Right atrium auricular region (tissue), 2 donors: ENCODE measurements at places on chromosomes 5 and 9. TPM values are rescaled to one million over a fixed set of nuclear protein-coding genes. Genes with fewer than 3 reads are reported as not detected.

GRCh38 chr5:55582256-55582655 lies 47.5 kb upstream of the PLPP1 start:
- no peaks in the 10 kb centered on the region for H3K36me3 ChIP-seq
- no peak overlapping the region for H3K4me3 ChIP-seq
- H3K4me1 ChIP-seq = peaks cover 54% of the 10 kb centered on the region
- H3K27me3 ChIP-seq = no peaks in the 10 kb centered on the region
- no peak overlapping the region for H3K27ac ChIP-seq
- no peak for DNase-seq

GRCh38 chr5:172235132-172235780 lies 41.3 kb downstream of the EFCAB9 start:
- no peak for DNase-seq
- peaks cover 23% of the 10 kb centered on the region for H3K36me3 ChIP-seq
- H3K4me3 ChIP-seq = no peak overlapping the region
- no peak overlapping the region for H3K27ac ChIP-seq
- no peaks in the 10 kb centered on the region for H3K4me1 ChIP-seq
- H3K27me3 ChIP-seq = no peaks in the 10 kb centered on the region

DNA sequence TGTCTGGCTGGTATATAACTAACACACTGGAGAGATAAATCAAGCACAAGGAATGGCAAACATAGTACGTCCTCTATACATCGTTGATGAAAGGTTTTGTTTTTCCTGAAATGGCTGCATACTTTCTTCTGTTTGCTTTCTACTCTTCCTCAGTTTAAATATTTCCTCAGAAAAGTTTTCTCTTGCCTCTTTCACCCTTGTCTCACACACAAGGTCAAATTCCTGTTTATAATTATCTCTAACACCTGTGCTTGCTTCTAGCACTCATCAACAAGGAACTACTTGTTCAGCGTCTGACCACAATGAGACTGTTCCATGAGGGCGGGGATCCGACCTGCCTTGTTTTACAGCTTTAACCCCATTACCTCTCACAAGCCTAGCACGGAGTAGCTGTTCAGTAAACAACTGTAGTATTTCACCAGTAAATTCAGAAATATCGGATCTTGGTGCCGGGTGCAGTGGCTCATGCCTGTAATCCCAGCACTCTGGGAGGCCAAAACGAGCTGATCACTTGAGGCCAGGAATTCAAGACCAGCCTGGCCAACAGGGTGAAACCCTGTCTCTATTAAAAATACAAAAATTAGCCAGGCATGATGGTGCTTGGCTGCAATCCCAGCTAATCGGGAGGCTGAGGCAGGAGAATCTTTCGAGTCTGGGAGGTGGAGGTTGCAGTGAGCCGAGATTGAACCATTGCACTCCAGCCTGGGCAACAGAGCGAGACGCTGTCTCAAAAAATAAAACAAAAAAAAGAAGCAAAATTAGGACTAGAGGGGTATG lies 37.0 kb downstream of the NR6A1 start:
- no peak for DNase-seq
- no peak overlapping the region for H3K27ac ChIP-seq
- no peak overlapping the region for H3K4me3 ChIP-seq
- H3K27me3 ChIP-seq = no peaks in the 10 kb centered on the region

DNA sequence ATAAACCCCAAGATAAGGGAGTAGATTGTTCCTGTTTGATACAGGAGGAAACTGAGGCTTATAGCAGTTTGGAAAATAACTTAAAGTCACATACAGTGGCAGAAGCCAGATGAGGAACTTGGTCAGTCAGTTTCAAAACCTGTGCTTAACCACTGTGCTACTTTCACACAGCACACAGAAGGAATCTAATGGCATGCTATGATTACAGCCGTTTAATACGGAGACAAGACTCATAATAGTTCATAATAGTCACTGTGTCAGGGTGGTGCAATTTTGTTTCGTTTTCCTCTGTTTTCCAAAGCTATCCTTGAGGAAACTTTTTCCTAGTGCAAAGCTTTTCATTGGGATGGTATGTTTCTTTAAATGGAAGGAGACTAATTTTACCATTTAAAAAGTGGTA lies 112.3 kb downstream of the GCNT1 start:
- no peaks in the 10 kb centered on the region for H3K36me3 ChIP-seq
- H3K4me1 ChIP-seq = peaks cover 5% of the 10 kb centered on the region
- no peaks in the 10 kb centered on the region for H3K27me3 ChIP-seq
- H3K27ac ChIP-seq = no peak overlapping the region
- no peak for DNase-seq

DNA sequence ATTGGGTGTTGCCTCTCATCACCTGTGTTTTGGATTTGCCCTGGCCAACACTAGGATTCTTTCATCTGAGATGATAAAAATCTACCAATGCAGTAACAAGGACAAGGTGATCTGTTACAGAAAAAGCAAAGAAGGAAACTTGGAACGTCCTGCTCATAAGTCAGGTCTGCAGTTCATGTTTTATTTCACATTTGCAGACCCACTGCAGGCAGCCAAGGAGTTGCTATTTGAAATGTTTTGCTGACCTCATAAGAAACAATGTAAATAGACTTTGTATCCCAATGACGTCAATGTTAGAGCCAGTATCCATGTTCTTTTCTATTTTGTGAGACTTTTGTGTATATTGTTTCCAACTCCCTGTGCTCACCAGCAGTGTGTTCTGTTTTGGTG lies 312.9 kb downstream of the DEPDC1B start:
- no peak for DNase-seq
- H3K27ac ChIP-seq = no peak overlapping the region
- H3K4me1 ChIP-seq = no peaks in the 10 kb centered on the region

GRCh38 chr9:36937346-36937745 lies 96.7 kb downstream of the PAX5 start:
- H3K27me3 ChIP-seq = no peaks in the 10 kb centered on the region
- H3K4me3 ChIP-seq = no peak overlapping the region
- H3K4me1 ChIP-seq = no peaks in the 10 kb centered on the region
- no peaks in the 10 kb centered on the region for H3K36me3 ChIP-seq
- no peak for DNase-seq

DNA sequence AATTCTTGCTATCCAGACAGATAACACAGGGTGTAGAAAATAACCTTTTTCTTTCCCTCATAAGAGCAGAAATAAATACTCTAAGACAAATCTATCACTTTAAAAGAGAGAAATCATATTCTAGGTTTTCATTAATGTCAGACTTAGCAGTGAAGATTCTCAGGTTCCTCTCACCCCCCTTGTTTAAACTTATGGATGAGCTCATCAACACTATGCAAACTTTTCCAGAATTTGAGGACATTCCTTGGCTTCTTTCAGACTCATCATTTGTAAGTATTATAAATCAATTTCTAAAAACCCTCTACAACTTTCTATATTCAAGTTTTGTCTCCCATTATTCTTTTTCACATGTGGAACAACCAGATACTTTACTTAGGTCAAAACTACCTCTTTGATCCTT lies 374.9 kb upstream of the TRPC7 start:
- DNase-seq = no peak
- H3K27ac ChIP-seq = no peak overlapping the region
- no peak overlapping the region for H3K4me3 ChIP-seq
- H3K27me3 ChIP-seq = no peaks in the 10 kb centered on the region

- H3K36me3 ChIP-seq = peaks cover 91% of the 10 kb centered on the region
- H3K4me1 ChIP-seq = no peaks in the 10 kb centered on the region
- no peak overlapping the region for H3K27ac ChIP-seq
- no peaks in the 10 kb centered on the region for H3K27me3 ChIP-seq
- H3K4me3 ChIP-seq = no peak overlapping the region
Observed at GRCh38 chr5:150393096-150393645, 19.5 kb downstream of the CD74 start.

GRCh38 chr9:135929656-135930445 lies 22.5 kb upstream of the CAMSAP1 start:
- no peak overlapping the region for H3K4me3 ChIP-seq
- H3K4me1 ChIP-seq = no peaks in the 10 kb centered on the region
- H3K36me3 ChIP-seq = peaks cover 40% of the 10 kb centered on the region
- no peak overlapping the region for H3K27ac ChIP-seq
- no peak for DNase-seq

DNA sequence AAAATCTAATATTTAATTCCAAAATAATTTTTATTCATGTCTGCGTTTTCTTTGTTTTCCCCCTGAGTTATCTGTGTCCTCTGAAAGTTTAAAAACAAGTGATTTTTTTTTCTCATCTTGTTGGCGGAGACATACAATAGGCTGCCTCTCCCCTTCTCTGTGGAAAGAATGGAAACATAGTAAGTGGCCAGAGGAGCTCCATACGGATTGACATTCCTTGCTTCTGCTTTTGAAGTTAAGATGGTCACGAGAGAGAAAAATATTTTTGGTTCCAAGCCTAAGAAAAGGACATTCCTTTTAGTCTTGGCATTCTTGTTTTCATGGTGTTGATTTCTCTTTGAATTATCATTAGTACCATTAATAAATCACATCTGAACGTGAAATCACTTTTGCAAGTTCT lies 28.3 kb downstream of the ZNF462 start:
- no peak for DNase-seq
- no peak overlapping the region for H3K27ac ChIP-seq
- H3K27me3 ChIP-seq = no peaks in the 10 kb centered on the region
- H3K4me1 ChIP-seq = no peaks in the 10 kb centered on the region
- no peak overlapping the region for H3K4me3 ChIP-seq
- H3K36me3 ChIP-seq = no peaks in the 10 kb centered on the region

DNA sequence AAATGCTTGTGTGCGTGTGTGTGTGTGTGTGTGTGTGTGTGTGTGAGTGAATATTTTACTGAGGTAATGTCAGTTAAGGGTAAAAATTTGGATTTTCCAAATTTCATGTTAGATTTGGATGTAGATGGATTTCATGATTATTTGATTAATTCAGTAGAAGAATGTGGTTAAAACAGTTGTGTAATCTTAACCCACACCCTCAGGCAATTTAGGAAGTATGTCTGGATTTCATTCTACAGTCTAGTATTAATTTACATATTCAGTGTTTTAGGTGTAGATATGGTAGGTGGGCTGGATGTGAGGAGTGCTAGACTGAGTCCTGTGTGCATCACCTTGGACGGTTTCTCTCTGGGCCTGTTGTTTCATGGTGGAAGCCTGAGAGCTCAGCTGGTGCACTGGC lies 99.1 kb upstream of the CKMT2 start:
- H3K27ac ChIP-seq = no peak overlapping the region
- H3K4me3 ChIP-seq = no peak overlapping the region
- H3K36me3 ChIP-seq = no peaks in the 10 kb centered on the region
- no peaks in the 10 kb centered on the region for H3K27me3 ChIP-seq
- no peaks in the 10 kb centered on the region for H3K4me1 ChIP-seq

DNA sequence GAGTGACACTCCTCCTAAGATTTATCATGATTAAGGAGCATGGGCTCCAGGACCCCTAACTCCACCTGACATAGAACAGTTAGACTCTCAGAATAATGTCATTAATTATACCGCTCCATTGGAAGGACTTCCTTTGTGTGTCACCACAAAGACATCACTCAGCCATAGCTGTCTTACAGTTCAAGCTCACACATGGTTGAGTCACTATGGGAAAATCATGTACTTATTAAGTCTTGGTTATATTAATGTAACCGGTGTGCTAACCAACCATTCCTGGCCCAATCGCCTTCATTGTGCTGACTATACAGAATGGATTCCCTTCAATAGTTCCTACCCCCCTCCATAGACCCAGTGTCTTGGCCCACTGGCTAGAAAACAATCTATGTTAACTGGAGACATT lies 10.9 kb upstream of the MCCC2 start:
- no peak overlapping the region for H3K4me3 ChIP-seq
- no peaks in the 10 kb centered on the region for H3K4me1 ChIP-seq
- no peaks in the 10 kb centered on the region for H3K27me3 ChIP-seq
- H3K27ac ChIP-seq = no peak overlapping the region

- no peaks in the 10 kb centered on the region for H3K27me3 ChIP-seq
- no peaks in the 10 kb centered on the region for H3K36me3 ChIP-seq
- no peak overlapping the region for H3K4me3 ChIP-seq
- DNase-seq = no peak
- H3K27ac ChIP-seq = no peak overlapping the region
Observed at GRCh38 chr5:154159343-154159742, 31.2 kb upstream of the GALNT10 start.

DNA sequence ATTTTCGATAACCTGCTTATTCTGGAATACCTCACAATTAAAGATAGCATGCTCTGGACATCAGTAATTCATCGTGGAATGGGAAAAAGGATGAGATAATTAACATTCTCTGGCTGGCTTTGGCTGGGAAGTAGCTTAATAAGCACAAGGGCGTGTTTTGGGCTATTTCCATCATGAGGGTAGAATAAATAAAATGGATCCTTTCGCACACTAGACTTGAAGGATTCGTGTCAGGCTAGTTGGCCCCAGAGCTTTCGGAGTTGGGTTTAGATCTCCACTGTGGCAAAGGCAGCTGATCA lies 151.2 kb upstream of the ADRA1B start:
- H3K27me3 ChIP-seq = no peaks in the 10 kb centered on the region
- no peaks in the 10 kb centered on the region for H3K36me3 ChIP-seq
- DNase-seq = no peak
- peak overlapping the region; percentile 12 for H3K27ac ChIP-seq
- H3K4me1 ChIP-seq = no peaks in the 10 kb centered on the region

- no peaks in the 10 kb centered on the region for H3K36me3 ChIP-seq
- no peak overlapping the region for H3K27ac ChIP-seq
- H3K4me1 ChIP-seq = no peaks in the 10 kb centered on the region
- H3K27me3 ChIP-seq = no peaks in the 10 kb centered on the region
Observed at GRCh38 chr9:29456940-29457339, 1883.7 kb upstream of the C9orf72 start.

- no peaks in the 10 kb centered on the region for H3K4me1 ChIP-seq
- H3K4me3 ChIP-seq = no peak overlapping the region
- H3K27me3 ChIP-seq = no peaks in the 10 kb centered on the region
- no peak overlapping the region for H3K27ac ChIP-seq
- DNase-seq = no peak
- no peaks in the 10 kb centered on the region for H3K36me3 ChIP-seq
Observed at GRCh38 chr5:75948438-75948837, 134.7 kb upstream of the SV2C start.

- H3K4me3 ChIP-seq = no peak overlapping the region
- no peak for DNase-seq
- H3K36me3 ChIP-seq = no peaks in the 10 kb centered on the region
- H3K27me3 ChIP-seq = no peaks in the 10 kb centered on the region
- H3K27ac ChIP-seq = no peak overlapping the region
- H3K4me1 ChIP-seq = no peaks in the 10 kb centered on the region
Observed at GRCh38 chr5:8289779-8290178, 420.8 kb downstream of the MTRR start.

- H3K36me3 ChIP-seq = peaks cover 21% of the 10 kb centered on the region
- H3K27ac ChIP-seq = peak overlapping the region; percentile 60
- H3K4me1 ChIP-seq = peaks cover 65% of the 10 kb centered on the region
- H3K4me3 ChIP-seq = peak overlapping the region; percentile 12
Observed at GRCh38 chr9:136052991-136053756, 41.9 kb downstream of the NACC2 start.

GRCh38 chr9:98501819-98502218 lies 206.9 kb downstream of the GABBR2 start:
- no peaks in the 10 kb centered on the region for H3K36me3 ChIP-seq
- no peak overlapping the region for H3K4me3 ChIP-seq
- no peak for DNase-seq

LEAP2 gene
- total RNA-seq = 1.1 TPM

FREM1 gene
- 2.4 TPM for total RNA-seq

SPATA31C1 gene
- not detected for total RNA-seq

TUSC1 gene
- total RNA-seq = 22.7 TPM

FGF18 gene
- total RNA-seq = 2.2 TPM

VAV2 gene
- 3.4 TPM for total RNA-seq

BARX1 gene
- not detected for total RNA-seq

COL15A1 gene
- 22.4 TPM for total RNA-seq

TPD52L3 gene
- total RNA-seq = not detected

IDNK gene
- total RNA-seq = 2.8 TPM

SLC27A6 gene
- 15.2 TPM for total RNA-seq

PCDHGB2 gene
- 6.7 TPM for total RNA-seq

ORM2 gene
- total RNA-seq = not detected

GLRX gene
- total RNA-seq = 151 TPM

FOXD4 gene
- not detected for total RNA-seq

LCN1 gene
- total RNA-seq = not detected

UCK1 gene
- total RNA-seq = 37.8 TPM

C1QTNF3 gene
- 1.2 TPM for total RNA-seq
